Neural crest cell (in vitro differentiated cells): ENCODE measurements at places on chromosomes 1 and 21. TPM values are rescaled to one million over a fixed set of nuclear protein-coding genes. Genes with fewer than 3 reads are reported as not detected.

DNA sequence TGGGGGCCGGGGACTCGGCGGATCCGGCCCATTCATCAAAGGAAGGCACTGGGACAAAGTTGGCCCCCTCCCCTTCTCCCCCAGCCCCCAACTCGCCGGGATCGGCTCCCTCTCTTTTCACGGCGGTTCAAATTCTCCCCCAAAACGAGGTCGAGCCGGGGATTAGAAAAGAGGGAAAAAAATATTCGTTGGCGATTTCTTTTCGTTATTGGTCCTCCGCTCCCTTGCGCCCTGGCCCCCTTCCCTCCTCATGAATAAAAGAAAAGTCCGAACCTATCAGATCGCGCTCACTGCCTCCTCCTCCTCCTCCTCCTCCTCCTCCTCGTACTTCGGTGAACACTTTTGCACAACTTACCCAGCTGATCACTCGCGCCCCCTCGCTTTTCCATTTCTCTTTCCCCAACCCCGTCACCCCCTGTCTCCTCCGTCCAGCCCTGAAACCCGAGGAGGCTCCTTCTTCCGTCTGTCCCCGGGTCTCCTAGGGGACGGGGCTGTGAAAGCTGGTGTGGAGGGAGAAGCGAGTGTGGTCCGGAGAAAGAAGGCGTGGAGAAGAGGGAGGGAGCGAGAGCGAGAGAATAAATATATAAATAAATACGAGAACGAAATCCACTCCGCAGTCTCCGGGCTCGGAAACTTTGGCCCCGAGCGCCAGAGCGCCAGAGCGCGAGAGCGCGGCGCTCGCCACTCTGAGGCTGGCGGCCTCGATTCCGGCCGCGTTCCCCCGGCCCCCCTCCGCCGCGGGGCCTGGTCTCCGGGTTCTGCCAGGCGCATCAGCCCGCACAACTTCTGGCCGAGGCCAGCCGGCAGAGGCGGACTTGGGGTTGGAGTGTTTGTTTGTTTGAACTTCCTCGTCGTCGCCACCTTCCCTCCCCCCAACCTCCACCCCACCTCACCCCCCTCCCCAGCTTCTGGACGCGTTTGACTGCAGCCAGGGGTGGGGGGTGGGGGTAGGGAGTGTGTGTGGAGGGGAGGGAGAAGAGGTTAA lies at the start of gene PAX7:
Gene PAX7, plus strand, starts transcription at position 336 of the 985 bp plus-strand sequence. CDS start 758 bp downstream, outside the sequence.
- H3K36me3 ChIP-seq = peaks cover 5% of the 10 kb centered on the region
- H3K4me3 ChIP-seq = peak within 1 kb of the TSS; percentile 87
- DNase-seq = no peak
- H3K27ac ChIP-seq = no peak within 1 kb of the TSS
- peaks cover 40% of the 10 kb centered on the region for H3K4me1 ChIP-seq

DNA sequence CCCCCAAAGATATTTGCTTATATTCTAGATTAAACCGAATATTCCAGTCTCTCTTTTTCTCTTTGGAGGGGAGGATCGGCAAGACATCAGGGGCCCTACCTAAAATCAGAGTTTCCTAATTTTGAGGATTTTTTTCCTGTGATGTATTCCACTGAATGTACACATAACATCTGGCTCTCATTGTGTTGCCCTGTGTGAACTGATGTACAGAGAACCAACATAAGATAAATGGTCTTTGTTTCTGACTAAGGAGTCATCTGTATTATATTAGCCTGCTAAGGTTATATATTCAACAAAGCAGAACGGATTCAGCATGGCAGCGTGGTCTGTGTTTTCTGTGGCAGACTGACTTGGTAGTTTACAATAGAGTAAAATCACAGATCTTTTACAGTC lies 114.8 kb upstream of the NCAM2 start:
- H3K36me3 ChIP-seq = no peaks in the 10 kb centered on the region
- H3K4me1 ChIP-seq = peaks cover 12% of the 10 kb centered on the region
- no peak for DNase-seq
- H3K4me3 ChIP-seq = no peak overlapping the region

DNA sequence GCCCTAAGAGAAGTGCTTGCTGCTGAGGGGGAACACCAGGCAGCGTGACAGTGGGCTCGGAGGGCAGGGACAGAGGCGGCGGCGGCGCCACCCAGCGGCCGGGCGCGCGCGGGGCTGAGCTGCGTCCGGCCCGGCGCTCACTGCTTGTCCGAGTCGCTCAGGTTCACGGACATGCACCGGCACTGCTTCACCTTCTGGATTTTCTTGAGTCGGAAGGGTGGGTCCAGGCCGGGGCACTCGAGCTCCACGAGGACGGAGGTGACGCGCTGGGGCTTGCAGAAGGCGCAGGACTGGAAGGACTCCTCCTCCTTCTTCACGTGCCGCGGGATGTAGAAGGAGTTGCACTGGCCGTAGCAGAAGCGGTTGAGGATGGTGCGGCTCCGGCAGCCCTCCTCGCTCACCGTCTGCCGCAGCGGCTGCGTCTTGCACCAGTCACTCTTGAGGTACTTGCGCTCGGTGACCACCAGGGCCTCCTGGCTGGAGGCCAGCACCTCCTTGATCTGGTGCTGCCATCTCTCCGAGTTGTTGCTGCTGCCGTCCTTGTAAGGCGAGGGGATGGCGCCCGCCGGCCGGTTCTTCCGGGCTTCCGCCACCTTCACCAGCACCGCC lies 119.0 kb downstream of the GREM2 start:
- H3K4me3 ChIP-seq = peak overlapping the region; percentile 80
- no peaks in the 10 kb centered on the region for H3K36me3 ChIP-seq
- H3K27ac ChIP-seq = no peak overlapping the region
- peaks cover 20% of the 10 kb centered on the region for H3K27me3 ChIP-seq

GRCh38 chr1:110610696-110611286 lies 4.6 kb upstream of the KCNA2 start:
- peaks cover 5% of the 10 kb centered on the region for H3K4me1 ChIP-seq
- DNase-seq = no peak
- H3K27ac ChIP-seq = no peak overlapping the region
- H3K4me3 ChIP-seq = no peak overlapping the region
- H3K27me3 ChIP-seq = peaks cover 80% of the 10 kb centered on the region
- H3K36me3 ChIP-seq = no peaks in the 10 kb centered on the region

- H3K27ac ChIP-seq = no peak overlapping the region
- H3K27me3 ChIP-seq = no peaks in the 10 kb centered on the region
- no peak overlapping the region for H3K4me3 ChIP-seq
- no peak for DNase-seq
- H3K4me1 ChIP-seq = peaks cover 35% of the 10 kb centered on the region
- H3K36me3 ChIP-seq = peaks cover 3% of the 10 kb centered on the region
These were observed 22.3 kb downstream of the APP start for GRCh38 chr21:26148071-26148839.

DNA sequence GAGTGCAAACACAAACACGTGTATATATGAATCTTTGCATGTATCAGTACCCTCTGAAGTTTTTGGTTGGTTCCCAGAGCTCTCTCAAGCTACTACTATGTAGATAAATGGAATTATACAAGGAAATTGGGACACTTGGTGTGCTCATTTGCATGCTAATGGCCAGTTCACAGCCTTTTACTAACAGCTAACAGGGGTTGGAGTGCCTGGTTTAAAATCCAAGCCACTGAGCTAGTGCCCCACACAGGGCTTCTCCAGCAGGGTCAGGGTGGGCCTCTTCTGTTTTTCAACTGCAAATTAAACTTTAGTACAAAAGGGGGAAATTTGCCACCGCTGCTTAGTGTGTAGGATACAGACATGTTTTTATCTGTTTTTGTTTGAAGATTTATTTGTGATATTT lies 121.0 kb downstream of the ATP5PO start:
- peaks cover 30% of the 10 kb centered on the region for H3K36me3 ChIP-seq
- DNase-seq = no peak
- no peak overlapping the region for H3K27ac ChIP-seq
- no peaks in the 10 kb centered on the region for H3K27me3 ChIP-seq
- no peak overlapping the region for H3K4me3 ChIP-seq
- peaks cover 20% of the 10 kb centered on the region for H3K4me1 ChIP-seq

DNA sequence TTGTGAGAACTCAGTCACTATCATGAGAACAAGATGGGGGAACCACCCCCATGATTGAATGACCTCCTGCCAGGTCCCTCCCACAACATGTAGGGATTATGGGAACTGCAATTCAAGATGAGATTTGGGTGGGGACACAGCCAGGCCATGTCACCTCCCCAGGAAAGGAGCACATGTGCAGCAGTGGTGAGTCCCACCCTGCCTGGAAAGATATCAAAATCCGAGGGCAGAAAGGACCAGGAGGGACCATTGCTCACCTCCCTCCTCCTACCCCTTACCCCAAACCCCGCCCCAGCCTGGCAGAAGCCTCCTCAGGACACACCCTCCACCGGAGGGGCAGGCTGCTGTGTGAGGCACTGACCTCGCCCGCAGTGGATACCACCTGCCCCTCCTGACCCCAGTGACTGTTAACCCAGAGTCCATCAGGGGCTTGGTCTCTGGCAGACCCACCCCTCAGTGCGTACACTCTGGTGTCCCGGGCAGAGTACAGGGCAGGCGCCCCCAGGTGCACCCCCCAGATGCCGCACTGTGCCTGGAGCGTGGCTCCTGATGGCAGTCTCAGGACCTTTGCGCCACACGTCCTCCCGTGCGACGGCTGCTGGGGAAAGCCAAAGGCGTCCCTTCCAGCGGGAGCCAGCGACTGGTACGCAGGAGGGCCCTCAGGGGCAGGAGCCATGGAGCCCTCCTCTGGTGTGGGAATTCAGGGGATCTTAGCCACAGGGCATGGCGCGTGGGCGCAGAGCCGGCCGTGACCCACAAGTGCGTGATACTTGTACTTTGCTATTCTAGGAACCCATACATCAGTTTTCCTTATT lies 20.9 kb downstream of the PDXK start:
- peak overlapping the region; percentile 62 for H3K27ac ChIP-seq
- no peaks in the 10 kb centered on the region for H3K27me3 ChIP-seq
- H3K4me3 ChIP-seq = no peak overlapping the region
- DNase-seq = no peak
- peaks cover 1% of the 10 kb centered on the region for H3K36me3 ChIP-seq

- peaks cover 15% of the 10 kb centered on the region for H3K4me1 ChIP-seq
- H3K27ac ChIP-seq = no peak overlapping the region
- H3K36me3 ChIP-seq = no peaks in the 10 kb centered on the region
- DNase-seq = no peak
These were observed 26.4 kb downstream of the MEGF6 start for GRCh38 chr1:3584915-3585314.

DNA sequence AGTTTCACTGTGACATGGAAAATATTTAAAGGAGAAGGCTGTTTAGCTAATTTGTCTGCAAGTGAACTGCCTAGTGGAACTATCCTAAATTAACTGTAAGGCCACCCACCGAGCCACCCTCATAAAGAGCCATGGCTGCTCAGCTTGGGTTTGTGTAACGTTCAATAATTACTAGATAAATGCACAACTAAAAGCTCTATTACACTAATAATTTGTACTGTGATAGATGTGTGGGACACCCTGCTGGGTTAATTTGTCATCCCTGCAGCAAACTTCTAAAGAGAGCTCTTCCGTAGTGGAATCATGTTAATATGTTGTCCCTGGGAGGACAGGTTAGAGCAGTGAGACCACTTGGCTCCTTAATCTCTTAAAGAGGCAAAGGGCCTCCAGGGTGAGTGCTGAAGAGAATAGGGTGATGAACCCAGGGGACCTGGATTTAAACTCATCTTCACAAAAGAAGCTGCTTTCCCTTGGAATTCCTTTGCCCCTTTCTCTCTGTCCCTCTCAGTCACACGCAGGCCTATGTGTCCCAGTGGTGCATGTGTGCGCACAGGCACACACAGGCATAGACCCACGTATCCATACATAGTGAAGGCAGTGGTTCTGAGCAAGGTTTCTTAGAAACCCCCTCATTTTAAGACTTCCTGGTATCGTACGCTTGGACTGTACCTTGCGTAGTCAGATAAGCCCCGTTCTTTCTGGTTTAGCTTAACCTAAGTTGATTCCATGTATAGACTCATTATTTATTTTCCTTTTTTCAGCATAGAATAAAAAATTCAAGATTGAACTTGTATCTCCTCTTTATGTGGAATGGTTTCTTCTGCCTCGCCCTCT lies 310.3 kb downstream of the NFIA start:
- H3K36me3 ChIP-seq = peaks cover 2% of the 10 kb centered on the region
- no peak for DNase-seq
- no peak overlapping the region for H3K27ac ChIP-seq
- H3K4me3 ChIP-seq = no peak overlapping the region
- peaks cover 9% of the 10 kb centered on the region for H3K4me1 ChIP-seq
- no peaks in the 10 kb centered on the region for H3K27me3 ChIP-seq

DNA sequence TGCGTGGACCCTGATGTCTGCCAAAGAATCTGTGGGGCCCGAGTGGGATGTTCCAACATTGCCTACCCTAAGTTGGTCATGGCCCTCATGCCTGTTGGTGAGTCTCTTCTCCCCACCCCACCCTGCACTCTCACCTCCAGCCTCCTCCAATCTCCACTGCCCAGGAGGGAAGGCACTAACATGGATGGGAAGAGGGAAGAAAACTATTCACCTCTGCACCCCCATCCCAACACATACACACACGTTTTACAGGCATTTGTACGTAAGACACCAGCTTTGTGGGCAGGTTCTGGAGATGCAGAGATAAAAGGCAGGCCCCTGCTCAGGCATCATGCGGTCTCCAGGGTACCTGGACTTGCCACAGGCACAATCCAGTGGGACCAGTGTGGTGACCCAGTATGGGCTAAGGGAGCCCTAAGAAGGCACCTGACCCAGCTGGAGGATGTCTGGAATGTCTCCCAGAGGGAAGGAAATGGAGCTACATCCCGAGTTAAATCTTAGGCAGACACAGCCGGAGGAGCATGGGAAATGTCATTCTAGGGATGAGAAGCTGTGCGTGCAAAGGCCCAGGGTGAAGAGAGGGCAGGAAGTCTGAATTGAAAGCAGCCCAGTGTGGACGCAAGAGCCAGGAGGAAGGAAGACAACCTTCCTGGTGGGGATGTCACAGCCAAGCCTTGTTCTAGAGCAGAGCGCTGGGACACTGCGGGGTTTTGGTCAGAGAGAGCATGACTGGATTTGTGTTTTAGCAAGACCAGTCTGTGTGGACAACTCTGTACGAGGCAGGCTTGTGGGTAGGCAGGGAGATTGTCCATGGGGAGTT lies 11.4 kb downstream of the SLC5A9 start:
- no peak overlapping the region for H3K4me3 ChIP-seq
- no peak for DNase-seq
- H3K4me1 ChIP-seq = no peaks in the 10 kb centered on the region
- H3K27ac ChIP-seq = peak overlapping the region; percentile 66
- H3K36me3 ChIP-seq = no peaks in the 10 kb centered on the region

DNA sequence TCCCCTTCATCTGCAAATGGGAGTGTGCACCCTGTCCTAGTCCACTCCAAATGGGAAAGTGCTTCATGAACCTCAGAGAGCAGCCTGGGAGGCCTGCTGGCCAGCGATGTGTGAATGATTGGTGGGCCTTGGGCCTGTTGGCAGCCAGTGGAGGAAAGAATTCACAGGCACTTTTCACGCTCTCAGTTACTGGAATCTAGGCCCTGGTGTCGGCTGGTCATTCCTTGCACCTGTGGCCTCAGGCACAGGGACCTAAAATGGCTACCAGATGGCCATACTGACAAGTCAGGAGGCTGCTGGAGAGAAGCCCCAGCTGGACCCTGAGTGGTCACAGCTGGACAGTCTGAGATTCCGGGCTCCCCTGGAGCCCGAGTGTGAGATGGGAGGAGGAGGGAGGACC lies 18.4 kb upstream of the EDN2 start:
- no peak overlapping the region for H3K27ac ChIP-seq
- no peaks in the 10 kb centered on the region for H3K36me3 ChIP-seq
- H3K4me3 ChIP-seq = no peak overlapping the region
- no peaks in the 10 kb centered on the region for H3K27me3 ChIP-seq

FOXD2 gene
- total RNA-seq = 17.3 and 19.4 TPM in 2 replicates

PTPN22 gene
- total RNA-seq = not detected in 2 replicates

SAMD11 gene
- total RNA-seq = 0.14 TPM in 1 of 2 replicates, not detected in the other
